ENCODE measurements at places on chromosomes 7 and 10.
A peak's percentile ranks its signal among the peaks of the same experiment; 100 is the strongest.

GRCh38 chr7:22564511-22565045 lies 64.6 kb upstream of the STEAP1B start:
- peak overlapping the region; percentile 83 for H3K27ac ChIP-seq
- DNase-seq, result peak; percentile 88
- no peaks in the 10 kb centered on the region for H3K27me3 ChIP-seq
- H3K4me3 ChIP-seq, result peak overlapping the region; percentile 29
- H3K36me3 ChIP-seq, result no peaks in the 10 kb centered on the region

DNA sequence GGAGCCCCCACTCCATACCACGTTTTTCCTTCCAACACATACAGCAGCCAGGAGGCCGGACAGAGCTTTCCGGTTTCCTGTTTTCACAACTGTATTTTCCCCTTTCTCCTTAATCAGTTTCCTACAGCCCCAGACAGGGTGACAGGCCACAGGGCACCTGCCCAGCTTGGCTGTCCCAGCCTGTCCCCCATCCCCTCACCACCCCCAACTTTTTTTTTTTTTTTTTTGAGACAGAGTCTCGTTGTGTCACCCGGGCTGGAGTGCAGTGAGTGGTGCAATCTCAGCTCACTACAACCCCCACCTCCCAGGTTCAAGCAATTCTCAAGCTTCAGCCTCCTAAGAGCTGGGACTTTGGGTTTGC lies 10.3 kb upstream of the HSPB1 start:
- H3K27ac ChIP-seq, result peak overlapping the region; percentile 88
- H3K4me3 ChIP-seq, result peak overlapping the region; percentile 51
- no peaks in the 10 kb centered on the region for H3K36me3 ChIP-seq
- H3K4me1 ChIP-seq, result peaks cover 52% of the 10 kb centered on the region
- H3K27me3 ChIP-seq, result no peaks in the 10 kb centered on the region

GRCh38 chr7:81594767-81595166 lies 175.1 kb downstream of the HGF start:
- no peaks in the 10 kb centered on the region for H3K4me1 ChIP-seq
- H3K27me3 ChIP-seq, result no peaks in the 10 kb centered on the region
- DNase-seq, result peak; percentile 53
- H3K36me3 ChIP-seq, result no peaks in the 10 kb centered on the region

DNA sequence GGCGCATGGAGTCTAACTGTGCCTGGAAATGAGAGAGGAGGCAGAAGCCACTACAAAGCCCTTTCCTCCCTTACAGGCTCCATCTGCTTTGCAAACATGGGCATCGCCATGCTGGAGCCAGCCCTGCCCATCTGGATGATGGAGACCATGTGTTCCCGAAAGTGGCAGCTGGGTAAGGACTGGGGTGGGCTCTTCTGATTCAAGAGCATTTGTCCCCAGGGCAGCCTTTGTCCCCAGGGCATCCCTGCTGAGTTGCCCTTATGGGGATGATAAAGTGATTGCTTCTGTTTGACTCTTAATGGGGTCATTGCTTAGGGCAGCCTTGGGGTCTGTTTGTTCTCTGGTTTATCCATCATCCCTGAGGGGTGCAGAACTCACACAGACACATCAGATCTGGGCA lies 16.8 kb downstream of the SLC18A2 start:
- no peak overlapping the region for H3K27ac ChIP-seq
- H3K36me3 ChIP-seq, result no peaks in the 10 kb centered on the region
- H3K27me3 ChIP-seq, result peaks cover 36% of the 10 kb centered on the region
- DNase-seq, result no peak
- H3K4me1 ChIP-seq, result no peaks in the 10 kb centered on the region

- H3K27me3 ChIP-seq, result no peaks in the 10 kb centered on the region
- H3K36me3 ChIP-seq, result no peaks in the 10 kb centered on the region
- H3K27ac ChIP-seq, result peak overlapping the region; percentile 48
- no peak overlapping the region for H3K4me3 ChIP-seq
Observed at GRCh38 chr7:113128031-113128430, 9.7 kb upstream of the SMIM30 start.

DNA sequence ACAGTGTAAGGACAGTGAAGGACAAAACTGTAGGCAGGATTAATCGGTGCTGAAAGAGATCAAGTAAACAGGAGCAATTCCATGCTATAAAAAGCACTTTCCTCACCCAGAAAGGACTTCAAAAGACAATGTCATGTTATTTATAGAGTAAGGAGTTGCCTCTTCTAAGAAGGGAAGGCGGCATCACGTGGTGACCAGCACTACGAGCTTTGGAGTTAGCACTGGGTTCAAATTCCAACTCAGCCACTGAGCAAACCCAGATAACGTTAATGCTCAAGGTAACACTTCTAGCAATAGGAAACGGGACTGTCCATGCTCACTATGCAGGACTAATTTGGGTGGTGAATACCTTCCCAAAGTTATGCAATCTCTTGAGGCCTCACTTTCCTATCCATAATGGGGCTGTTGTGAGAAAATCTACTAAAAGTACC lies 715 bp upstream of the PANK1 start:
- DNase-seq, result no peak
- no peaks in the 10 kb centered on the region for H3K36me3 ChIP-seq
- H3K27ac ChIP-seq, result peak overlapping the region; percentile 80
- no peaks in the 10 kb centered on the region for H3K27me3 ChIP-seq
- H3K4me3 ChIP-seq, result peak overlapping the region; percentile 83

DNA sequence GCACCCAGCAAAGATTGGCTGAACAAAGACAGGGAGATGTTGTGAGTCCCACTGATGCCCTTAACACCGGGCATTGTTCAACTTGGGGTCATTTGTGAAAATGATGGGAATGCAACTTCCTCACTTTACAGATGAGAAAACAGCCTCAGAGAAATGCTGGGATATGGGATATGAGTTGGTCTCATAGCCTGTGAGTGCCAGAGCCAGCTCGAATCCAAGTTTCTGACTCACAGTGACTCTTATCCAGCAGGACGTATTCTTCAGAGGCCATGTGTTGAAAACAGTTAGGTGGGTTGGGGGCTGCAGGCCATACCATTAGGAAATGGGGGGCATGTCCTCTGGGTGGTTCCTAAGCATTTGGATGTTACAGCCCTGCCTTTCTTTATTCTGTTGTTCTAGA lies 45.2 kb downstream of the KIAA1217 start:
- H3K36me3 ChIP-seq, result no peaks in the 10 kb centered on the region
- peak; percentile 75 for DNase-seq
- peak overlapping the region; percentile 16 for H3K27ac ChIP-seq
- H3K4me1 ChIP-seq, result peaks cover 10% of the 10 kb centered on the region
- H3K27me3 ChIP-seq, result no peaks in the 10 kb centered on the region

DNA sequence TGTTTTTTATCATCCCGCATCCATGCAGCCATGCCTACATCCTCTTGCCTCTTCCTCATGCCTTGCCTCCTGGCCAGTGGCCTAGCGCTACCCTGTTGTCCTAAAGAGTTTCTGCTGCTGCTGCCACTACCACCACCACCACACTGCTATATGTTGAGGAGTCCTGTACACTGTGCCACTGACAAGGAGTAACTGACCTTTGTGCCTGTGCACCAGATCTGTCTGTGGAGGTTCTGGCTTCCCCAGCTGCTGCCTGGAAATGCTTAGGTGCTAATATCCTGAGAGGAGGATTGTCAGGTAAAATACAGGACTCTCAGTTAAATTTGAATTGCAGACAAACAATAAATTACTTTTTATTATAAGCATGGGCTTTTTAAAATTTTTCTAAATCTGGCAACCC lies 7.0 kb upstream of the CFAP69 start:
- peaks cover 11% of the 10 kb centered on the region for H3K36me3 ChIP-seq
- no peak for DNase-seq
- H3K4me3 ChIP-seq, result no peak overlapping the region
- no peaks in the 10 kb centered on the region for H3K27me3 ChIP-seq

- H3K36me3 ChIP-seq, result no peaks in the 10 kb centered on the region
- peaks cover 9% of the 10 kb centered on the region for H3K4me1 ChIP-seq
- no peak overlapping the region for H3K27ac ChIP-seq
- no peaks in the 10 kb centered on the region for H3K27me3 ChIP-seq
- peak; percentile 32 for DNase-seq
- no peak overlapping the region for H3K4me3 ChIP-seq
Observed at GRCh38 chr7:465710-466400, 53.8 kb downstream of the PDGFA start.

GRCh38 chr10:132050191-132050590 lies 15.6 kb upstream of the JAKMIP3 start:
- H3K36me3 ChIP-seq, result no peaks in the 10 kb centered on the region
- H3K4me1 ChIP-seq, result no peaks in the 10 kb centered on the region
- peaks cover 5% of the 10 kb centered on the region for H3K27me3 ChIP-seq
- DNase-seq, result no peak
- H3K27ac ChIP-seq, result no peak overlapping the region

DNA sequence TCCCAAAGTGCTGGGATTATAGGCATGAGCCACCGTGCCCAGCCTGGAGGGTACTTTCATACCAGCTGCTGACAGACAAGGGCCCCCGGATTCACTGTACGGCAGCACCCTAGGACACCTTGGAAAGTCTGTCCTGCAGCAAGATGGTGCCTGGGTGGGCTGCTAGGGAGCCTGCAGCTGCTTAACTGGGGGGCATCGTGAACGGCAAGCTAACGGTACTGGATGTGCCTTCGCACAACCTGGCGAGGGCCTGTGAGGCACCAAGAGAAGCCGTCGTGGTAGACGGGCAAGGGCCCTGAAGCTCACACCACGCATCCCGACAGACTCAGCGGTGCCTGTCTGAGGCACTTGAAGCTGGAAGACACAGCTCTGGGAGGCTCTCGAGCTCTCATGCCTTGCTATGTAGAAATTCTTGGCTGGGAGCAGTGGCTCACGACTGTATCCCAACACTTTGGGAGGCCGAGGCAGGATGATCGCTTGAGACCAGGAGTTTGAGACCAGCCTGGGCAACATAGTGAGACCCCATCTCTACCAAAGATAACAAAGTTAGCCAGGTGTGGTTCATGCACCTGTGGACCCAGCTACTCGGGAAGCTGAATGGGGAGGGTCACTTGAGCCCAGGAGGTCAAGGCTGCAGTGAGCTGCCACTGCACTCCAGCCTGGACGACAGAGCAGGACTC lies 9.4 kb downstream of the BRAT1 start:
- no peaks in the 10 kb centered on the region for H3K27me3 ChIP-seq
- DNase-seq, result no peak
- H3K4me3 ChIP-seq, result no peak overlapping the region
- no peak overlapping the region for H3K27ac ChIP-seq
- no peaks in the 10 kb centered on the region for H3K4me1 ChIP-seq

GRCh38 chr10:106825576-106826364 lies 338.7 kb downstream of the SORCS1 start:
- no peaks in the 10 kb centered on the region for H3K36me3 ChIP-seq
- no peak overlapping the region for H3K4me3 ChIP-seq
- H3K27me3 ChIP-seq, result no peaks in the 10 kb centered on the region
- no peaks in the 10 kb centered on the region for H3K4me1 ChIP-seq
- H3K27ac ChIP-seq, result no peak overlapping the region
- no peak for DNase-seq

DNA sequence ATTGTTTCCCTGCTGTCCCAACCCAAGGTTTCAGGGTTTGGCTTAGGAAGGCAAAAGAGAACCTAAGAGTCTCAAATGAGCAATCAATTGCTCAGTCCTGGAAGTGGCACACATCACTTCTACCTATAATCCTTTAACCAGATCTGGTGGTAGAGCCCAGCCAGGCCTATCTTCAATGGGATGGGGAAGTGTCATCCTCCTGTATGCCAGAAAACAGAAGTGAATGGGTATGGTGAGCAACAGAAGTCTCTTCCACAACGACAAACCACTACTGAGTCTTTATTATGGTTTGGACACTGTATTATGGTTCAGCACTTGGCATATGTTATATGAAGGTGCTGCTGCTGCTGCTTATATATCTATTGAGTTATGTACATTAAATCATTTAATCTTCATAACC lies 3.0 kb upstream of the AKR1B1 start:
- peaks cover 32% of the 10 kb centered on the region for H3K4me1 ChIP-seq
- H3K27me3 ChIP-seq, result no peaks in the 10 kb centered on the region
- H3K36me3 ChIP-seq, result no peaks in the 10 kb centered on the region
- H3K4me3 ChIP-seq, result 0 out of 2 replicates have a peak overlapping the region, but pooled peaks have one; percentile 32
- peak overlapping the region; percentile 63 for H3K27ac ChIP-seq

- no peak overlapping the region for H3K27ac ChIP-seq
- no peaks in the 10 kb centered on the region for H3K36me3 ChIP-seq
- no peak overlapping the region for H3K4me3 ChIP-seq
- peaks cover 17% of the 10 kb centered on the region for H3K4me1 ChIP-seq
- no peaks in the 10 kb centered on the region for H3K27me3 ChIP-seq
Observed at GRCh38 chr7:17022920-17023319, 141.1 kb upstream of the AGR3 start.

GRCh38 chr7:152617056-152617455 lies 58.9 kb downstream of the XRCC2 start:
- no peaks in the 10 kb centered on the region for H3K36me3 ChIP-seq
- 0 out of 2 replicates have a peak, but pooled peaks cover 5% of the 10 kb centered on the region for H3K4me1 ChIP-seq
- no peak overlapping the region for H3K27ac ChIP-seq
- H3K27me3 ChIP-seq, result no peaks in the 10 kb centered on the region

DNA sequence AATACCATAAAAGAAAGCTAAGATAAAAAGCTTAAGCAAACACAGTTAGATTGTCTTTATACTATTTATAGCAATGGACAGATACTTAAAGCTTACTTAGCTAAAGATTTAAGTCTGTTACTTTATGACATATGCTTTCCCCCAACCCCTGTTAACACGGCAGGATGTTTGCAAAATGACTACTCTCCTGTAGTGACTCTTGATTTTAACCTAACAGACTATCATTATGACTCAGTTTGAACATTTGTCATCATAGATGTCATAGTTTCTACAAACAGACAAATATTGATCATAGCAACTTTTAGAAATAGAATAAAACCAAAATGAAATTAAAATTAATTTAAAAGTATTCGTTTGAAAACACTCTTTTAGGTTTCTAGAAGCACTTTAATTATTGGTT lies 7.8 kb upstream of the COMMD3 start:
- no peak overlapping the region for H3K4me3 ChIP-seq
- no peaks in the 10 kb centered on the region for H3K36me3 ChIP-seq
- DNase-seq, result peak; percentile 70

DNA sequence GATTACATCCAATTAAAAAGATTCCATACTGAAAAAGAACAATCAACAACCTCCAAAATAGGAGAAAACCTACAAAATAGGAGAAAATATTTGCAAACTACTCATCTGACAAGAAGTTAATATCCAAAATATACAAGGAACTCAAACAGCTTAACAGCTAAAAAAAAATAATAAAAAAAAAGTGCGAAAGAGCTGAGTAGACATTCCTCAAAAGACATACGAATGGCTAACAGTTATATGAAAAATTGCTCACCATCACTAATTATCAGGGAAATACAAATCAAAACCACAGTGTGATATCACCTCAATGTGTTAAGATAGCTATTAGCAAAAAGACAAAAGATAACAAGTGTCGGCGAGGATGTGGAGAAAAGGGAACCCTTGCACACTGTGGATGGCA lies 450.3 kb downstream of the PHTF2 start:
- no peaks in the 10 kb centered on the region for H3K36me3 ChIP-seq
- H3K4me3 ChIP-seq, result no peak overlapping the region
- no peaks in the 10 kb centered on the region for H3K27me3 ChIP-seq

- H3K4me3 ChIP-seq, result peak overlapping the region; percentile 90
- peak overlapping the region; percentile 53 for H3K27ac ChIP-seq
- peak; percentile 43 for DNase-seq
- peaks cover 6% of the 10 kb centered on the region for H3K4me1 ChIP-seq
- H3K27me3 ChIP-seq, result peaks cover 14% of the 10 kb centered on the region
Observed at GRCh38 chr7:12211711-12212485, 804 bp downstream of the TMEM106B start.

- no peaks in the 10 kb centered on the region for H3K36me3 ChIP-seq
- no peak for DNase-seq
- H3K27me3 ChIP-seq, result peaks cover 4% of the 10 kb centered on the region
- no peak within 1 kb of the TSS for H3K27ac ChIP-seq
Observed at GRCh38 chr10:126670056-126670894, at the start of gene C10orf90. C10orf90 (minus strand) TSS chr10:126670693; CDS start chr10:126670480, 213 bp downstream.
